Ovary (tissue), 10 donors: ENCODE measurements at places on chromosomes 7 and 10. TPM values are rescaled to one million over a fixed set of nuclear protein-coding genes. Genes with fewer than 3 reads are reported as not detected.
A peak's percentile ranks its signal among the peaks of the same experiment; 100 is the strongest.

Gene NRAP
- 0.10 TPM for total RNA-seq

Gene AQP1
- 89.3 TPM for total RNA-seq

DNA sequence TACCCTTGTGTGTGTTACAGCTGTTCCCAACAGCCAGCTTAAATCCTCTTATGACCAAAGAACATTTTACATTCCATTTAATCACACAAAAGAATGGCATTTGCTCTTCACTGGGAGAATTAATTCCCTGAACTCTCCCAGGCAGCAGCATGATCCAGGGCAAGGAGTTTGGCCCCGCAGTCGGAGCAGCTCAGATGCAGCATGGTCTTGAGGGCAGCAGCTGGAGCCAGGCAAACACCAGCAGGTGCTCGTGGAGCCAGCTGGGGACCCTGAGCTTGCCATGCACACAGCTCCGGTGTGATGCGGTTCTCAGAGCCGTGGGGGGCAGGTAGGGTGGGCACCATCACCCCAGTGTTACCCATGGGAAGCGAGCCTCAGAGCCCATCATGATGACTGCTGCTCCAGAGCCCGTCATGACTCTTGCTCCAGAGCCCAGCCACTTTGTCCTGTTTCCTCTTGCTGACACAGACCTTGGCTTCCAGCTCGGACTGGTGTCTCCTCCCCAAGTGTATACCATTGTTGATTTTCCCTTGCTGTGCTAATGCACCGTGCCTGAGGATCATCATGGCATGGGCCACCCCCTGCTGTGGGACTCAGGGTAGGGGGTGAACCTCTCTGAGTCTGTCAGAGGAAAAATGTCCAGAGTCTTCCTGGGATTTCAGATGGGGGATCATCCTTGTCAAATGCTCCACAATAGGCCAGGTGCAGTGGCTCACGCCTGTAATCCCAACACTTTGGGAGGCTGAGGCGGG, 75.8 kb downstream of the ZRANB1 start:
- peak overlapping the region; percentile 42 for H3K27ac ChIP-seq
- H3K4me1 ChIP-seq, result peaks cover 40% of the 10 kb centered on the region
- H3K4me3 ChIP-seq, result no peak overlapping the region
- no peaks in the 10 kb centered on the region for H3K27me3 ChIP-seq
- H3K36me3 ChIP-seq, result no peaks in the 10 kb centered on the region

DNA sequence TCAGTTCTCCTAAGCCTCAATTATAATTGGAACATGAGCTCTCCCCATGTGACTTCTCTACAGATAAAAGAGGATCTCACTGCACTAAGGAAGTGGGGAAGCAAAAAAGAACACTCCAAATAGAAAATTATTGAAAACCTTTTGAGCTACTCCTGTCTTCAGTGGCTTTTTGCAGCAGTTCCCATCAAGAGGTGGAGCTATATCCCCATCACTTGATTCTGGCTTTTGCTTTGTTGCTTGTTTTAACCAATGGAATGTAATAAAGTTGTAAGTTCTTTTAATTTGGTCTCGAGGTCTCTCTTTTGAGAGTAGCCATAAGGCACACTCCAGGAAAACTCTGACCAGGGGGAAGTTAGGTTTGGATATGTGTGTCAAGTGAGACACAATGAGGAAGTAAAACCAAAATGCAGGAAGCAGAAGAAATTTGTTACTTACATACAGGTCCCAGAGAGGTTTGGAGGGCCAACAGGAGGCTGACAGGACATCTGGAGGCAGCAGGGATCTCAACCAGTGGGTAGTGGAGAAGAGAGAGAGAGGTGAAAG, 569.4 kb downstream of the HTR7 start:
- no peaks in the 10 kb centered on the region for H3K36me3 ChIP-seq
- no peak overlapping the region for H3K27ac ChIP-seq
- no peaks in the 10 kb centered on the region for H3K4me1 ChIP-seq

DNA sequence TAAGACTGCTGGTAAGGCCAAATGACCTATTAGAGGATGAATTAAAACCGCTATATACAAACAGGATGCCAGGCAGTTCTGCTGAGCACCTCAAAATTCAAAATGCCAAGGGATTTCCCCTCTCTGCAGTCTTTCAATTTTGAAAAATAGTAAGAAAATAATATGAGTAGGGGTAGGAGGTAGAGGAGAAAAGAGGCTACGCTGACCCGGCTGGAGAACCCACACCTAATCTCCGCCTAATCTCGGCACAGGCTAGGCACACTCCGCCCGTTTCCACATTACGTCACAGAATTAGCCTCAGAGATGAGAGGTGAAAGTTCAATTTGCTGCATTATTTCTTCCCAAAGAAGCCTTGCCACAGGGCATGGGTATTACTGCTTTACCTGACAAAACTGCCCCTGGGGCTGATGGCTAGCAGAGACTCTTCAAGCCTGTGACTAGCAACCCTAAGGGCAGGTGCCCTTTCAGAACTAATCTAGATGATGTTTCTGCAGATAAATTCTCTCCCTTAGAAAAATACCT, 21.3 kb upstream of the SPOCK2 start:
- no peak overlapping the region for H3K4me3 ChIP-seq
- no peak overlapping the region for H3K27ac ChIP-seq
- H3K27me3 ChIP-seq, result no peaks in the 10 kb centered on the region
- no peaks in the 10 kb centered on the region for H3K36me3 ChIP-seq

DNA sequence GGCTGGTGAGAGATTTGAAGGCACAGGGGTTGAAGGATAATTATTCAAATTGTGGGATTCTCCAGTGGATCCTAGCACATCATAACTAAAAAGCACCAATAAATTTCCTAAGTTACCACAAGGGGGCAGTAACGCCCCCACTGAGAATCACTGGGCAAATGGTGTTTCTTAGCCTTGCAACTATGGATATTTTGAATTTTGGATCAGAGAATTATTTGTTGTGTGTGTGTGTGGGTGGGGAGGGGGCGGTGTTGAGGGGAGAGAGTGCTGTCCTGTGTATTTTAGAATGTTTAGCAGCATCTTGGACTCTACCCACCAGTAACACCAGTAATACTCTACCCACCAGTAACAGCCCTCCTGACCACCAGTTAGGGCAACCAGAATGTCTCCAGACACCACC, 63.3 kb upstream of the PRKG1 start:
- no peak for DNase-seq
- H3K4me1 ChIP-seq, result peaks cover 3% of the 10 kb centered on the region

DNA sequence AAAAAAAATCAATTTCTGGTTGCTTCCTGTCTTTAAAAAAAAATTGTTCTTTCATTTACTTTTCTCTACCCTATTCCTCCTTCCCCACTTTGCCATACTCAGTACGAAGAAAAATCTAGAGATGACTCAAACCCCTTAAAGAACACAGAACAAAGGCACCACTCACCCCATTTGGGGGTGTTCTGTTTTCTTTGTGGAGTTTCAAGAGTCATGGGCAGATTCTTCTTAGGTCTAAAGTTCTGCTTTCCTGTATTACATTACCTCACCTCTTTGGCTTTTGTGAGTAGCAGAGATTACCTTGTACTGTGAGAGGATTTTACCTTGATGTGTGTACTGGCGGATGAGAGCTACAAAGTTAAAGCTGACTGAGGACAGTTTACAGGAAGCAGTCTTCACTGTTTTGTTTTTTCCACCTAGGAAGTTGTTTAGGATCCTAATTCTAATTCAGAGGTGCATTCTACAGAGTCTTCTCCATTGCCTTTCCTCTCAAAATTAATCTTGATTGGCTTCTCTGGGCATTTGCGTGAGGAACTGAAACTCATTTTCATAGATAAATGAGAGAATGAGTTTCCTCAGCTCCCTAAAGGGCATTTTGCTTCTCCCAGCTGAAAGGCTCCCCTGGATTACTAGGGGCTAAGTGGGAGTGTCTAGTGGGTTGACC, 20.7 kb downstream of the AVL9 start:
- peaks cover 2% of the 10 kb centered on the region for H3K4me1 ChIP-seq
- no peaks in the 10 kb centered on the region for H3K27me3 ChIP-seq
- DNase-seq, result no peak
- H3K4me3 ChIP-seq, result no peak overlapping the region
- H3K36me3 ChIP-seq, result no peaks in the 10 kb centered on the region
- H3K27ac ChIP-seq, result no peak overlapping the region

DNA sequence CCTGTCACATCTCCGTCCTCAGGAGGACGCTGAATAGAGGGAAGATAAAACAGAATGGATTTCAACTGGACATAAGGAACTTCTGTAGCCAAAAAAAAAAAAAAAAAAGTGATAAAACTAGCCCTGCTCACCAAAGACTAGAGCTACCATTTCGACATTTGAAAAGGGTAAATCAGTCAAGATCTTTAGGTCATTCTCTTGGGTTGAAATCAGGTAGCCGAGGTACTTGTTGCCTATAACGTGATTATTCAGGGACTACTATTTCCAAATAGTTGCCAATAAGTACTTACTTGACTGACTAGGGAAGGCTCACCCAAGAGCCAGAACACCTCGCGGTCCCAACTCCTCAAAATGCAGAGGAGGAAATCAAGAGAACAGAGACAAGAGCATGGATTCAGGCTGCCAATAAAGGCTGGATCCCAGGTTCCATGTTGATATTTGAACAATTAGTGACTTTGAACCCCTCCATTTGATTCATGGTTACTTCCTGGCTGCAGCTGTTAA, 2.0 kb downstream of the RHEB start:
- no peaks in the 10 kb centered on the region for H3K27me3 ChIP-seq
- H3K4me1 ChIP-seq, result peaks cover 16% of the 10 kb centered on the region
- H3K4me3 ChIP-seq, result peak overlapping the region; percentile 72
- no peak for DNase-seq
- no peak overlapping the region for H3K27ac ChIP-seq

DNA sequence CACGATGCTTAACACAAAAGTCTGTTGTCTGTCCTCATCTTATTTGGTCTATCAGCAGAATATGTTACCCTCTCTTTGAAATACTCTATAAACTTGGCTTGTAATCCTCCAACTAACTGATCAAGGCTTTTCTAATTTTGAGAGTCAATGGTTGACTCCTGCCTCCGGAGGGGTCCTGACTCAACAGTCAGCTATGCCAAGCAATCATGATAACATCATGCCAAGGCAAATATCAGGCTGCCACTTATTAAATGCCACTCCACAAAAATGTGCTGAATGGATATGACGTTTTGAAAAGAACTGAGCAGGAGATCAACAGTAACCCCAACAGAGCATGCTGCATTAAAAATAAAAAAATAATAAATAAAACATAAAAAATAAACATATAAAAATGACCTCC, 116.1 kb downstream of the PARD3 start:
- no peak for DNase-seq
- H3K36me3 ChIP-seq, result no peaks in the 10 kb centered on the region
- peaks cover 24% of the 10 kb centered on the region for H3K4me1 ChIP-seq
- no peak overlapping the region for H3K27ac ChIP-seq

DNA sequence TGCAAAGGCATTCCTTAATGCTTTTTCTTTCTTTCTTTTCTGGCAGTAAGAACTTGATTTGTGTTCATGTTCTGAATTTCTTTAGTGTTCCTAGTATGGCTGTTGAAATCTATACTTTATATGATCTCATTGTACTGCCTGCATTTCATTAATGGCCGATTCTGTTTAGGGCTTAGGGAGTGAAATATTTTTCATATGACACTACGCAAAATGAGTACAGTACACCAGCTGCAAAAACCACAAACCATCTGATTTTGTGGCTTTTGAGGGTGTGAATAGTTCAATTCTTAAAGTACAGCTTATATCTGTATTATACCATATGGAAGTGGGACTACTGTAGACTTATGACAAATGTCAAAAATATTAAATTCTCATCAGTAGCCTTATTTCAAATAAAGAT, 69.1 kb upstream of the FOXP2 start:
- no peaks in the 10 kb centered on the region for H3K36me3 ChIP-seq
- H3K27me3 ChIP-seq, result no peaks in the 10 kb centered on the region
- no peaks in the 10 kb centered on the region for H3K4me1 ChIP-seq
- no peak overlapping the region for H3K27ac ChIP-seq
- H3K4me3 ChIP-seq, result no peak overlapping the region

DNA sequence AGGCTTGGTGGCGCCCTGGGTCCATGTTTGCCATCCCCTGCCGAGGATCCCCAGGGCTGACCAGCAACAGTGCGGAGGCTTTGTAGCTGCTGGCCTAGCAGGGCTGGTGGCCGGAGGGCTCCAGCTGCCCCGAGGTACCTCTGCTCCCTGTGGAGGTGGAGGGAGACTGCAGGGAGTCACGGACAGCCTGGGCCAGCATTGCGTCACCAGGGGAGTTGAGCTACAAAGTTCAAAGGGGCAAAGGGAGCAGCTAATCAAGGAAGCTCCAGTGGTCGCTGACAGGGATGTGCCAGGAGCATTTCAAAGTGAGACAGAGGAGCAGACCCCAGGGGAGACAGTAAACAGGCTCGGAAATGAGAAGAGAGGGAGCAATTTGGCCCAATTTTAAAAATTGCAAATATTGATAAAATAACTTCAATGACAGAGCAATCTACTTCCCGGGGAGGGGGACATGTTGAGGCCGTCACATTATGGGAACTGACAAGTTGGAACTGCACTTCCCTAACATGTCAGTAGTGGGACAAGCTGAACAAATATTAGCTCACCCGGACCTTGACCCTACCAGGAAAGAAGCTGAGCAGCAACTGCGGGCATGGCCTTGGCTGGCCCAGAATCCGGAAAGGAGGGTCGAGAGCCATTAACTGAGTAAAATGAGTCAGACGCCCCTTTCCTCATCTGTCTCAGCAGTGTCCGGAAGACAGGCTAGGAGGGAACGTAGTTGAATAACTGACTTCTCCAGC, 39.4 kb downstream of the BTBD16 start:
- H3K36me3 ChIP-seq, result no peaks in the 10 kb centered on the region
- no peak overlapping the region for H3K4me3 ChIP-seq
- no peak for DNase-seq

- no peaks in the 10 kb centered on the region for H3K4me1 ChIP-seq
- H3K27me3 ChIP-seq, result no peaks in the 10 kb centered on the region
- no peak overlapping the region for H3K4me3 ChIP-seq
- no peak overlapping the region for H3K27ac ChIP-seq
- no peaks in the 10 kb centered on the region for H3K36me3 ChIP-seq
These were observed 590.0 kb upstream of the SEMA3D start for GRCh38 chr7:85776691-85777345.

DNA sequence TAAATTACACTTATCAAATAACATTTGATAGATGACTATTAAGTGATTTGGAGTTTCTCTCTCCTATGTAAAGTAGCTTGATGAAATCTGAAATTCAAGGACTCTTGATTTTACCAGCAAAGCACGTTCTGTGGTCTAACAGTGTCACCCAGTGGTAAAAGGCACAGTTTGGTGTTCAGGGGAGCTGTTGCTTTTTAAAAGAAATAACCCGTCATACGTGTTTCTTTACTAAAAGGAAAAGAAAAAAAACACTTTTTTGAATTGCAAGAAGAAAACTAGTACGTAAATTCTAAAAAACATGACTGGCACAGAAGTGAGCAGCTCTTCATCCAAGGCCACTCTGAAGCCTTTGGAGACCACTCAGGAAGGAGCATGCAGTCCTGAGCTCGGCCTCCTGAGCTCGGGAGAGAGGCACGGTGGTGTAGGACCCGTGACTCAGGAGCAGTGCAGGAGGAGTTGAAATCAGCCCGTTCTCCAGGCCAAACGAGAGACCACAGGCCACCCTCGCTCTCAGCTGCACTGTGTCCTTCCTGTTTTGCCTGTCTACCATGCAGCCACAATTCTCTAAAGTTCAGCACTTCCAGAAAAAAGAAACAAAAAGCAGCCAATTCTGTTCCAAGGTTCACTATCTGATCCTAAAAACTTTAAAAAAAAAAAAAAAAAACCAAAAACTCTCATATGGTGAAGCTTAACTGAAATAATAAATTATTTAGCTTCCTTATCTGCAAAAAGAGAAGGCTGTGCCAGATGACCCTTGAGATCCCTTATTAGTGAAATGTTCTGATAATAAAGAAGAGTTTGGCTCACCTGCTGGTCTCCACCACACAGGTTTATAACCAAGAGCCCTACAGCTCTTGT, 212.6 kb upstream of the FRMD4A start:
- H3K27ac ChIP-seq, result no peak overlapping the region
- H3K36me3 ChIP-seq, result no peaks in the 10 kb centered on the region
- DNase-seq, result peak; percentile 26
- H3K27me3 ChIP-seq, result no peaks in the 10 kb centered on the region
- H3K4me1 ChIP-seq, result peaks cover 9% of the 10 kb centered on the region
